ENCODE measurements at places on chromosomes 6 and 20.

- no peak for DNase-seq
Observed at GRCh38 chr6:105859457-105859856, 226.7 kb upstream of the PRDM1 start.

DNA sequence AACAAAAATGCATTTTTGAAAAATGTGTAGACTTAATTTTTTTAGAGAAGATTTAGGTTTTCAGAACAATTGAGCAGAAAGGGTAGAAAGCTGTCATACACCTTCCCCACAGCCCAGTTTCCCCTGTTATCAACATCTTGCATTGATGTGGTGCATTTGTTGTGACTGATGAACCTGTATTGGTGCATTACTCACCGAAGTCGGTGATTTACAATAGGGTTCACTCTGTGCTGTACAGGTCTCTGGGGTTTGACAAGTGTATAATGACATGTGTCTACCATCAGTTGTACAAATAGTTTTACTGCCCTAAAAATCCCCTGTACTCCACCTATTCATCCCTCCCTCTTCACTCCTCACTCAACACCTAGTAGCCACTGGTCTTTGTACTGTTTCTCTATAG lies 23.8 kb upstream of the ADIG start:
- DNase-seq: no peak

DNA sequence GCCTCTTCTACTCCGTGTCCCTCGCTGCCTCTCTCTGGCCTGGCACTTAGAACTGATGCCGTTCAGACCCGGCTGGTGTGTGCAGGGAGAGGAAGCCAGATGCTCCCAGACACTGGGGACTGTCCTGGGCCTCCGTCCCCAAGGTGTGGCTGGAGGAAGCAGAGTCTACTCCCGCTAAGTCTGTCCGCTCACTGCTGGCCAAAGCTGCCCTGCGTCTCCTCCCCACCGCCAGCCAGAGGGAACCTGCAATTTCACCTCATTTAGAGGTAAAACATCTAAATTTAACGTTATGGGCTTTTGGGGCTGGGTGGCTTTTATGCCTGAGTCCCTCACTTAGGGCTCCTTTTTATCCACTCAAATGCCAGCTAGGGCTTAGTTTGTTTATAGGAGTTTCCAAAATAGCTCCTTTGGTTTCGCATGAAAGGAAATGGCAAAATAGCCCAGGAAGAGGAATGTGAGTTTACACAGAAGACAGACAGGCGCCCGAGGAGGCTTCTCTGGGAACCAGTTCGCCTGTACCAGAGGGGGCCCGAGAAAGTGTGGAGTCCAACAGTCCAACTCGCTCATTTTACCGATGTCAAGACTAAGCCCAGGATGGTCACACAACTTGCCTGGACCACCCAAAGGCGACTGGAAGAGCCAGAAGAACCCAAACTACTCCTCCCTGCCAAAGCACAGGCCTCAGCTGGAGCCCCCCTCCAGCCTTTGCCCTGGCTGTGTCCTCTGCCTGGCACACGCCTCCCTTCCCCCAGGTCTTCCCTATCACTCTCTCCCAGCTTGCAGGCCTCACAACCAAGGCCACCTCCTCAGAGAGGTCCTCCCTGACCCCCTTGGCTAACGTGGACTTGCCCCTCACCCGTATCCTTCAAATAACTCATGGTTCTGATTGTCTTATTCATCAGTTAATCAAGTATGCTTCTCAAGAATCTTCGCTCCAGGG lies 54.5 kb downstream of the RIPOR3 start:
- DNase-seq: no peak

DNA sequence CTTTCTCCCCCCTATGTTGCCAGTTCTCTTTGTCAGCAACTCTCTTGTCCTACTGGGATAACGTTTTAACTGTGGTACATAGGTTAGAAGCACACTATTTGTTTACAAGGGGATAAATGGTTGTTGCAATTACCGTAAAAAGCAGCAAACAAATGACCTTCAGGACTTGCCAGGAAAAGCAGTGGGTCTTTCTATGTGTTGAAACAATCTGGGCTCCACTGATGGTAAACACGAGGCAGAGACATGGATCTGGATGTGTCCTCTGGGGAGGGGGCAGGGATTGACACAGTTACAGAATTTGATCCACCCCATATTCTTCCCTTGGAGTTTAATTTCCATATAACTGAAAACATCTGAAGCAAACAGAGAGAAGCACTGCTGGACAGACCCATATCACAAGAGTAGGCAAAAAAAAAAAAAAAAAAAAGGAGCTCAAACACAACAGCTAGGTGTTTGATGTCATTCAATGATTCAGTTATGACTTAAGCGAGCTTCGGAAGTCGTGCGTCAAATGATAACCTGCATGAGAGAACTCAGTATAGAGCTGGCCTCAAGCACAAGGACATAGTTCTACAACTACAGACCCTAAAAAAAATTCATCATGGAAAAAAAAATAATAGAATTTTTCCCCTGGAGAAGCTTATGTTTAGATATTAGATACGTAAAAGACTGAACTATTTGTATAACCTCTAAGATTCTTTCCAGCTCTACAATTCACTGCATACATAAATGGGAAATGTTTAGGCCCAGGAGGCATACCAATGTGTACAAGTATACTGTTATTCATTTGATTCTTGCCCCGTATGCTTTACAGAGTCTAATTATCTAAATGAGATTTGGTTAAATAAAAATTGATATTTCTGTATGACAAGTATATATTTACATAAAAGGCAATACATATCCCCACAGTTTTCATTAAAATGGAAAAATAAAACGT lies 127.7 kb downstream of the ALDH8A1 start:
- no peak for DNase-seq

DNA sequence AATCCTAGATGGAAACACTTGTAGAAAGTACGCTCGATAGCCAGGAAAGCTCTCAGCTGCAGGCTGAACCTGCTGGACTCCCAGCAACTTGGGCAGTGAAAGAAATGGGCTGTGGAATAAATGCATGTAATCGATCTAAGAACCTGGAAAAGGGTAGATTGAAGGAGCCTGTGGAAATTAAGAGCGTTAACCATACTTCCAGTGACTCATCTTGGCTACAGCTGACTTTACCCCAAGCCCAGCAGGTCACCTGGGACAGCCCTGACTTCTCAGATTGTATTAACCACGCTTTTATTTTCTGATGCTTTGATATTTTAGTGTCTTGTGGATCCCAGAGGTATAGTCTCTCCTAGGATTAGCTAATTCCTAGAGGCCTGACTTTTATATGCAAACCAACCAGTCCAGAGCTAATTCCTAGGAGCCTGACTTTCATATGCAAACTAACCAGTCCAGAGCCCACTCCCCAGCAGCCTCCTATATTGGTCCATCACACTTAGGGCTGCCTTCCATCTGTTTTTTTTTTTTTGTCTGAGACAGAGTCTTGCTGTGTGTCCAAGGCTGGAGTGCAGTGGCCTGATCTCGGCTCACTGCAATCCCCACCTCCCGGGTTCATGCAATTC lies 86.3 kb downstream of the GMPR start:
- DNase-seq: no peak

DNA sequence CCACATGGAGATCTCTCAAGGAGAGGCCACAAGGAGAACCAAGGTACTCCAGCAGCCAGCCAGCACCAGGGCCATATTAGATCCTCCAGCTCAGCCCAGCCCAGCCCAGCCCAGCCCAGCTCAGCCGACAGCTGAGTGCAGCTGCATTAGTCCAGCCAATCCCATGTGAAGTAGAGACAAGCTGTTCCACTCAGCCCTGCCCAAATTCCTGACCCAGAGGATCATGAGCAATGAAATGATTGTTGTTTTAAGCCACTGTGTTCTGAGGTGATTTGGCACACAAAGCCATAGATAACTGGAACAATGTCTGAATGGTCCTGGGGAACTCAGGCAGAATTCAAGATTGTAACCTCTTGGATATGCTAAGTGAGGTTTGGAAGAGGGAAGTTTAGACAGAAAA lies 59.5 kb upstream of the BMP2 start:
- no peak for DNase-seq

DNA sequence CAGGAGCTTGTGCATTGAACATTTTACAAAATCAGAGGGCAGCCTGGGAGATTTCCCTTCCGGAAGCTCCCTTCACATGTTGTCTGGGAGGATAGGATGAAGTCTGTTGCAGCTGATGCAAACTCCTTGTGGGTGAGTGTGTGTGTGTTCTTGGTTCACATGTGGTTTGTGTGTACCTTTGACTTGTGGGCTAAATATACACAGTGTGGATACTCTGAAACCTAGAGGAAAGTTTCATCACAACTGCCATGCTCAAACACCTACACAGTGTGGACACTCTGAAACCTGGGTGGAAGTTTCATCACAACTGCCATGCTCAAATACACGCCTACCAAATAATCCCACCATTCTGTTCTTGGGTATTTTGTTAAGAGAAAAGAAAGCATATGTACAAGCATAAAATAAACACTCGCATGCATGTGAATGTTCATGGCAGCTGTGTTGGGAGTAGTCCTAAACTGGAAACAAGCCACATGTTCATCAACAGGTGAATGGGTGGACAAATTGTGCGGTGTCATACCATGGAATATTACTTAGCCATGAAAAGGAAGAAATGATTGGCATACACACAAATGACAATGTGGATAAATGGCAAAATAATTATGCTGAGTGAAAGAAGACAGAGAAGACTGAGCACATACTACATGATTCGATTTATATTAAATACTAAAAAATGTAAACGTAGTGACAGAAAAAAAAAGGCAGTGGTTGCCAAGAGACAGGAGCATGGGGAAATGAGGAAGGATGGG lies 1.8 kb downstream of the SCP2D1 start:
- DNase-seq: no peak

GRCh38 chr6:34288581-34288980 lies 39.8 kb upstream of the SMIM29 start:
- no peak for DNase-seq

DNA sequence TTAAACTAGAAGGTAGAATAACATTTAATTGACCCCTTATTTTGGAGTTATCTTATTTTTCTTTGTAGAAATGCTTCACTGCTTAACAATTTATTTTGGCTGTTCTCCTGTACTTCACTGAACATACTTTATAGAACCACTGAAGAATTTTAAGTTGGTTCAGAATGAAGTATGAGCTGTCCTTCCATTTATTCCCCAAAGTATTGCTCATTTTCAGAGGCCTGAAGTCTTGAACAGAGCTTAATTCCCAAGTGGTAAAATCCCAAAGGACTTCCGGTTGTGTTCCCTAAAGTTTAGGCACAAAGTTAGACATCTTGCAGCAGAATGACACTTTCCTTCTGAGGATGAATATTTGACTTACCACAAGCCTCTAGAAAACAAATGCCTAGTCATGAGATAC lies 233.3 kb downstream of the TINAG start:
- DNase-seq: no peak

GRCh38 chr6:111952821-111953540 lies 79.7 kb upstream of the FYN start:
- DNase-seq: no peak

DNA sequence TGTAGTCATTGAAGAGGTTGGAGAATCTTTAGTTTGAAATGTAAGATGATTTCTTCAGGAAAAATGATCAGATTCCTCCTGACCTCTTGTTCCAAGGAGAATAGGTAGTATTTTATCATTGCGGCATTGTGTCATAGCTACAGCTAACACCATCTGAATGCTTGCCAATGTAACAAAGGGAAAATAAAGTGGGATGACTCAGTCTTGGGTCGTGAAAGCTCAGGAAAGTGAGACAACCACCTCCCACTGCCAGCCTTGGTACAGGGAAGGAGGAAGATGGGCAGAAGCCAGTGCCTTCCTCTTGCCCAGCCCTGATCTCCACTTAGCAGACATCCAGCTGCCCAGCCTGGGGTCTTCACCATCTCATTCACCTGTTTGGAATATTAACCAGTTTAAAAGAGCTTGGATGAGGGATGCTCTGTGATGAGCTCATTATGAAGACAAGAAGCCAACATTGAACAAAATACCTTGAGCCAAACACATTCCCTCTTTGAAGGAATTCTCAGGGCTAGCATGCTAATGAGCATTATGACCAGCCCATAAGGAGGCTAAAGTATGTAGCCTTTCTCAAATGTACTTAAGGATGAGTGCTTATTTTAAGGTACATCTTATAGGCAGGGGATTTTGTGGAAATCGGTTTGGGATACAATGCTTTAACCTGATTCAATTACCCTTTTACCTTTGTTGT lies 40.0 kb upstream of the APCDD1L start:
- no peak for DNase-seq

- DNase-seq: no peak
Observed at GRCh38 chr6:79072640-79073181, 5.3 kb downstream of the PHIP start.

- DNase-seq: no peak
Observed at GRCh38 chr6:44563397-44563796, 175.9 kb downstream of the CDC5L start.

DNA sequence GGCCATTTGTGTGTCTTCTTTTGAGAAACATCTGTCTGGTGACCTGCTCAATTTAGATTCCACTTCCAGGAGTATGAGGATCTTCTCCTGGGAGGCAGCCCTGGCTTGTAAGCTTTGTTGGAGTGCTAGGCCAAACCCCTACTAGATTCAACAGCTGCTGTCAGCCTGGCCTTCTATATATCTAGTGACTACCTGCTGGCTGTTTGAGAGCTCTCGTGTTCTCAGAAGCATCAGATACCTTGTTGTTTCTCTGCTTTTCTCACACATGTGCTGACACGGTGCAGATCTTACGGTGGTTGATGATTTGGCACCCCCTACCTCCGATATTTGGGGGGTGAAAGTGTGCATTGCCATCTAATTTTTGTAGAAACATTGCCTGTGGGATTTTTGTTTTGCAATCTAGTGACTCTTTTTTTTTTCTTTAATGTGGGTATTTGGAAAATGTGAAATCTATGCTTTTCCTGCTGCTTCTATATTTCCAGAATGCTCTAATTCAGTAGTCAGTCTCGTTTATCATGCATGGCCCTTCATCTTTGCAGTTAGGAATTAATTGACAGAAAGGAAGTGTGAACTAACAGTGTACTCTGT lies 4.7 kb downstream of the CCN2 start:
- no peak for DNase-seq

GRCh38 chr6:53203483-53203882 lies 54.8 kb upstream of the GCM1 start:
- no peak for DNase-seq

DNA sequence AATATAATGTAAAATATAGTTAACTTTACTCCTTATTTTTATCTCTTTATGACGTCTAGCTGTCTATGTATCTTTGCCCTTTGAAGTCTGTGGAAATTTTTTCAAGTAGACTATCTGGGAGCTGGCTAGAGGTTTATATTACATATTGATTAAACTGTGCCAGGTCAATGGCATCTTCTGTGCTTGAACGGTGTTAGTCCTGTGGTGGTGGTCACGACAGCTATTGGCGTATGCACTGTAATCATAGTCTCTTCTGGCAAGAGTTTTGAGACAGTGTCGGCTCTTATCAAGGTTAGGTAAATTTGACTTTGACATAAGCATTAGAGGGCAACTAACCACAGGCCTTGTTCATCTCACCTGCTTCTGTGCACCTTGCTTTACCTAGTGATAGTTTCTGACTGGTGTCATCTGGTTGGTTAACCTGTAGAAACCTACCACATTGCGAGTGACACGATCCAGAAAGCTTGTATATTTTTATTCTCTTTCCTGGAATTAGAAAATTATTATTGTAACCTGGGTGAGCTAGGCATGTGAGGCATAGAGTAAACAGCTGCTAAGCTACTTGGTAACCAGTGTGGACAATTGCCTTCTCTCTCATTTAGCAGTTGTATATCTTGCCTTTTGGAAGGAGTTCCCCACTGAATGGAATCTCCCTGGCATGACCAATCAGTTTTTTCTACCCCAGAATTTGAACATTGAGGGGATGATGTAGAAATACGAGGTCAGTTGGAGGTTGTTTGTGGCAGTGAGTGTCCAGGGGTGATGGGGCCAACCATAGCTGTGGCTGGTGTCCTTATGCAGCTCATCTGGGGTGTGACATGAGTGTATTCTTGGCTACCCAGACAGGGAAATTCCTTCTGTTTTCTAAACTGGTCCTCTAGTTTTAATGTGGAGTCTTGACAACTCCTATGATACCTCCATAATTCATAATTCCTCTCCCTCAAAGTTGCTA lies 45.9 kb downstream of the SH3BGRL2 start:
- no peak for DNase-seq

All from NCI-H2107 (cell line).